Stimulated activated CD4-positive, alpha-beta T cell treated with anti-CD3 and anti-CD28 coated beads, Interleukin-1b, Interleukin-23, amount 100 ng/mL, for 24 hours (primary cell): ENCODE measurements at places on chromosomes 3 and 15.
A peak's percentile ranks its signal among the peaks of the same experiment; 100 is the strongest.

DNA sequence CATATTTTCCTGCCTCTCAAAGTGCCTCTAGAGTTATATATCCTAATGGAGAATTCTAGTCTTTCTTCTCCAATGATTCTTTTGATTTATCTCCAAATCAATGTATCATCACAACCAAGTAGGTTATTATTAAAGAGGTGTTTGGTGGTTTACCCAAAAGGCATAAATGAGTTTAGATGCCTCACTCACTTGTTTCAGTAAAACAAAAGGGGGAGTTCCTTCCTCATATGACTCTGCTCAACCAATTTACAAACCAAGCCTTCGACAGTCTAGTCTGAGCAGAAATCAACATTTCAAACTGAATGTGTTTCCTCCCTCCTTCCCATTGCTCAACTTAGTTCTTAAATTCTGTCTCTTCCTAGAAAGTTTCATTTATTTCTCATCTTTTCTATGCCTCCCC is 116.5 kb downstream of the TNIK start:
- no peak for DNase-seq

DNA sequence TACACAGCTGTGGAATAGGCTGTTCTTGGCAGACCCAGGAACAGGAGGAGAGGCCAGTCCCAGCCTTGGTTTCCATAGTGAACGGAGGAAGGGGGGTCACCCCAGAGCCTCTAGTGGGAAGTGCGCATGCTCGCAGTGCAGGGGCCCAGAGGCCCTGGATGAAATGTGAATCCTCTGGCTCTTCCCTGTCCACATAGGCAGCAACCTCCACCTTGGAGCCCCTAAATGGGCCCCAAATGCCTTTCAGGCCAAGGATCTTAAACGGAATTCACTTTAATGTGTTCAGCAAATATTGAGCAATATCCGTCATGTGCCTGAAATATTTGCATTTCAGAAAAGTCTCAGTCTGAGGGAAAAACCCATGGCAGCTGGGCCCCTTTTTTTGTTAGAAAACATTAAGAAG is 3.3 kb upstream of the NDN start:
- DNase-seq: no peak

DNA sequence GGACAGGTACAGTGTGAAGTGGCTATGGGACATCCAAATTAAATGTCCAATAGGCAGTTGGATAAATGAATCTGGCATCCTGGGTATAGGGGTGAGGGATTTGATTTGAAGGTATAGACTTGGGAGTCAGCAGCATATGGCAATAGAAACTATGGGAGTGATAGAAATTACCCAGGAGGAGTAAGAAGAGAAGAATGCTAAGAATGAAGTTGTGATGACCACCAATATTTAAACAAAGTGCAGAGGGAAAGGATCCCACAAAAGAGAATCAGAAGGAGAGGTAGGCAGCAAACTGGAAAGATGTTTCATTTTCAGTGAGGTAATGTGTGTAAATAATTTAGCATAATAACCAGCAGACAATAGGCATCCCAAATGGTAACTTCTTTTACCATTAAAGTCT is 13.8 kb upstream of the MSL2 start:
- DNase-seq: no peak

GRCh38 chr3:115418583-115418982 is 204.7 kb upstream of the GAP43 start:
- no peak for DNase-seq

DNA sequence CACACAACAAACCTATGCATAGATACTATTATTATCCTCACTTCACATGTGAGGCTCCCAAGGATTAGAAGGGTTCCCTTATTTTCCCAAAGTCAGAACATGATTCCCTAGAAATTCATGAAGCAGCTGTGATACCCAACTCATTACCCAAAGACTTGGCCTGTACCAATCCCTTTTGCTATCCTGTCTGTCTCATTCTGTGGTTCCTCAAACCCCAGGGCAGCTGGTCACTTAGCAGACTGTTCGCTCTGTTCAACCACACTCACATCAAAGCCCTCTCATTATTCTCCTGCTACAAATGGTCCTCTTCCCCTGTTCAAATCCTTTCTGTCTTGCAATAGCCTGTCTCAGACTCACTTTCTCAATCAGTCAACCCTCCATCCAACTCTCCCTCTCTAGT is 154.3 kb upstream of the TRIM42 start:
- DNase-seq: no peak

DNA sequence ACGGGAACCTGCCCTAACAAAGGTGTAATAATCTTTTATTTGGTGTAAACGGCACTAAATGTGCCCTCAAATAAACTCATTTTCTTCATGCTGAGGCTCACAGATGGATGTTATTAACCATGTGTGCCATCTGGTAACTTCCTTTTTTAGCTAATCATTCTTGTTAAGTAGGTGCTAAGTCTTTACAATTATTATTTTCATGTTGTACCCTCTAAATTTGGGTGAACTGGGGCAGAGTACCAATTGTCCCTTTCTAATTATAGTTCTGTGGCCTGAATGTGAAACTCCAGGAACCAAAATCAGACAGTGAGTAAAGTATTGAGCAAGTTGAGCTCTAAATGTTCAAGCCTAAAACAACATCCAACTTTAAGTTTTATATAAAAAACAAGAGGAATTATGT is 220.7 kb upstream of the CADM2 start:
- DNase-seq: no peak

DNA sequence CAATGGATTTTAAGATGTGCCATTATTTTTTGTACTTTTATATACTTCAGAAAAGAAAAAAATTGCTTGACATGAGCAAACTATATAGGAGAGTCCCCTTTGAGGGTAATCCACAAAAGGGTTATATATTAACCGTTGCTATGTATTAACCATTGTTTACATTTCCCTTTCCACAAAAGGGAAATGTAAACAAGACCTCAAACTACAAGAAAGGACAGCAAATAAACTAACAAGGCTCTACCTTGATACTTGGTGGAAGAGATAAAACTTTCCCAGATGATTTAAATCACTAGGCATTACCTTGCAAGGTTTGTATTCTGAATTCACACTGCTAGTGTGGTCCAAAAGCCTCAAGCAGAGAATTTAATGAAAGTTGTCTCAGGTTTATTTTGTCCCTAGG is 616.3 kb upstream of the BCHE start:
- DNase-seq: no peak

GRCh38 chr3:170414202-170414663 is 4.4 kb upstream of the CLDN11 start:
- DNase-seq: no peak

GRCh38 chr15:72813345-72814004 is 29.9 kb upstream of the ADPGK start:
- no peak for DNase-seq

DNA sequence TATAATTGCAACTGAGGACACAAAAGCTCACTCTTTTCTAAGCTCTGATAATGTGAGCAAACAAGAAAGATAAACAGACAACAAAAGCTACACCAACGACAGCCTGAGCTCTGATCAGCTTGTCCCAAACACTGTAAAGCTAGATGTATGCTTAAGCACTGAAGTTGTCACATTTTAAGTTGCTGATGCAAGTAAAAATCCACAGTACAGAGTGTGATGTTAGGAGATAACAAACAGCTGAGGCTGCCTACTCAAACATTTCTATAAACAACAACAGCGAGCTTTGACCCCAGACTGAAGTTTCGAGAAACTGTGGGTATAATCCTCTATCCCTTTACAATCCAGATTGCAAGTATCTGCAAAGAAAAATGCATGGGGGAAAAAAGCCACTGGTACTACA is 10.7 kb downstream of the MTHFS start:
- DNase-seq: no peak

DNA sequence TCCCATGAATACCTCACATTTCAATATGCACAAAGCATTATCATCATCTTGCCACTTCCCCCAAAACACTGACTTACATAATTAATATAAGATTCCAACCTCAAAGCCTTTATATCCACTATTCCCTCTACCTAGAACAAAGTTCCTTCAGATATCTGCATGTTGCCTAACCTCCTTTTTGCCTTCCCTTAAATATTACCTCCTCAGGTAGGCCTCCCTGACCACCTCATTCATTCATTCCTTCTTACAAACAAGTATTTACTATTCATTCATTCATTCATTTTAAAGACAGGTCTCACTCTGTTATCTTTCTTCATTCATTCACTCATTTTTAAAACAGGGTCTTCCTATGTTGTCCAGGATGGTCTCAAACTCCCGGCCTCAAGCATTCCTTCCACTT is 18.6 kb downstream of the DYNC1LI1 start:
- no peak for DNase-seq

DNA sequence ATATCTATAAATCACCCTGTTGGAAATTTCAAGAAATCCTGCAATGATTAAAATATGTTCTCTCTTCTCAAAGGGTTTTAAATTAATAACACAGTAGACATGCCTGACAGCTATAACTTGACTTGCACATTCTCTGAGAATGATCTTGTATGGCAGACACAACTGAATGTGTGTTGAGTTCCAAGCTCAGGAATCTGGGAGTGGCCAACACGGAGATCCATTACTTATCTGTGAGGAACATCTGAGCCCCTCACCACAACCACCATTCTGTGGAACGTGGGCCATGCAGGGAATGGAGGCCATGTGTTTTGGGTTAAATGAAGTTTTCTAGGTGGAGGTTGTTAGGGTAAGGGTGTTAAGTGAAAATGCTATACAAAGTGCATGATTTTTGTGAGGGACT is 105.3 kb upstream of the CHMP2B start:
- no peak for DNase-seq

DNA sequence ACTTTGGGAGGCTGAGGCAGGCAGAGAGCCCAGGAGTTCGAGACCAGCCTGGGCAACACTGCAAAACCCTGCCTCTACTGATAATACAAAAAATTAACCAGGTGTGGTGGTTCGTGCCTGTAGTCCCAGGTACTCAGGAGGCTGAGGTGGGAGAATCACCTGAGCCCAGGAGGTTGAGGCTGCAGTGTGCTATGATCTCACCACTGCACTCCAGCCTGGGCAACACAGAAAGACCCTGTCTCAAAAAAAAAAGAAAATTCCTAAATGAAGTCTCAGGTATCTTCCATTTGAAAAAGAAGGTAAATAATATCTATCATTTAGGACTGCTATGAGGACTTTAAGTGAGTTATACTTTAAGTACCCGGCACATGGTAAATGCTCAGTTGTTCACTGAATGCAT is 2.9 kb downstream of the SMARCC1 start:
- no peak for DNase-seq

DNA sequence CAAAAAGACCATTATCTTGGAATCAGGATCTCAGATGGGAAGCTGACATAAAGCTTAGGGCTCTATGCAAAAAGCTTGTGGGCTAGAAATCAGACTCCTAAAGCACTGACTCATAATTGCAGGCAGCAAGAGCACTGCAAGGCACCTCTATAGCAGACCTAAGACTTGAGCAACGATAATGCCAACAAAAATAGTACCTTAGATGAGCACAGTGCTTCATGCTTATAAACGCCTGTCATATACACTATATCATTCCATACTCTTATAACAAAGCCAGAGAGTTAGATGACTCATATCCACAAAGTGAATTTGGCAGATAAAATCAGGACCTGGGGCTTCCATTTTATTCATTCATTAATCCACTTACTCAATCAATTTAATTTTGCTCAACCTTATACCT is 560.8 kb downstream of the MCTP2 start:
- DNase-seq: no peak

- peak; percentile 22 for DNase-seq
Measured at GRCh38 chr15:74988007-74988800, 7.2 kb upstream of the SCAMP5 start.

GRCh38 chr3:12884790-12885582 is 43.6 kb upstream of the RPL32 start:
- DNase-seq: no peak

GRCh38 chr3:39388741-39389248 is 5.6 kb downstream of the SLC25A38 start:
- no peak for DNase-seq

- DNase-seq: no peak
Measured at GRCh38 chr3:59128685-59129084, 78.9 kb upstream of the CFAP20DC start.

DNA sequence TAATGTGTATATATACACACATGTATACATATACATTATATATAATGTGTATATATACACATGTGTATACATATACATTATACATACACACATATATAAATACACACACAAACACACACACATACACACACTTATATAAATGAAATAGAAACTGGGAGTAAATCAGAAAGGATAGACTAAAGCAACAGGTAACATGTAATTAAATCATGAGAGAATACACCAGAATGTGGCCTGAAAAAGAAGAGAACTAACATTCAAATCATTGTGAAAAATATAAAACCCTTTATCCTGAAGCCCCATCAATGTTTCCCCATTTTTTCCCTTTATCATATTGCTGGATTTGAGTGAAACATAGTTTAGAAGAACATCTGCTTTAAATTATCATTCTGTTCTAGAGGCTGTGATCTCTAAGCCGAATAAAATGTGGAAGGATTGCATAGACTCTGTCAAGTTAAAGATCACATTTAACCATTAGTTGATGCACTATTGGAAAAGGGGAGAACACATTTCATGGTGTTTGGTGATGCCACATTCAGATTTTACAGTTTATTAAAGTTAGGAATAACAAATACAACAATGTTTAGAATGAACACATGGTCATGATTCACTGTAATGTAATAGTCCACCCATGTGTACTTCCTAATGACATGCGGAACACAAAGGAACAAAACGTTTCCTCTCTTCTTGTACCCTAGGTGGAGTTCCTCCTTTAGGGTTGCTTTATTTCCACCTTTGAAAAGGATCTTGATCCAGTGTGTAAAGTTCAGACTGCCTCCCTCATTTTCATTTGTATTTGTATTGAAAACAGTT is 12.5 kb upstream of the THRB start:
- DNase-seq: no peak

DNA sequence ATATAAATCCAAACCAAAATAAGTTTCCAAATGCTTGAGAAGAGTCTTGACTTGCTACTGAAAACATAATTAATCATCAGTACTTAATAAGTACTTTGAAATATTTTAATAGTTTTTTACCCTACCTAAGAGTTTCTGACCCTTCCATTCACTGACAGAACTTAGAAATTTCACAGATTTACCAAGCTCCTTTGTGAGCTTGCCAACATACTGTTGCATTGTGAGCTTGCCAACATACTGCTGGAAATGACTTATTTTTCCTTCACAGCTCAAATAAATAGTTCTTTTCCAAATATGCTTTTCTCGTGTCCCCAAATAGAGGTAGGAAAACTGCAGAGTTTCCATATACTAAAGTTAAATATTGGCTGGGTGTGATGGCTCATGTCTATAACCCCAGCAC is 9.6 kb upstream of the AADAC start:
- DNase-seq: no peak

- DNase-seq: no peak
Measured at GRCh38 chr3:67648229-67648628, 6.2 kb downstream of the SUCLG2 start.

GRCh38 chr15:88036154-88036839 is 220.2 kb downstream of the NTRK3 start:
- DNase-seq: no peak

DNA sequence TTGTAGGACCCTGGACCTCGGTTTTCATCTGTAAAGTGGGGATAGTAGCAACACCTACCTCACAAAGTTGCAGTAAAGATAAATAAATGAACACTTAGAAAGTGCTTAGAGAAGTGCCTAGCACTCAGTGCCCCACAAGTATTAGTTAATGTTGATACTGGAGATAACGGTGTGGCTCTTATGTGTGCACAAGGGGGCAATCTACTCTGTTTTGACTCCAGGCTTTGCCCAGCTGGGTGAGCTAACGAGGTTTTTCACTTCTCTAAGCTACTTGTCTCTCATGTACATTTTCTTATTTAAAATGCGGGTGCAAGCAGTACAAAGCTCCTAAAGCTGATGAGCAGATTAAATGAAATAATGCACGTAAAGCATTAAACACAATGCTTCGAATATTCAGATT is 193.5 kb upstream of the ICE2 start:
- no peak for DNase-seq
